Anterior cingulate cortex (tissue), 58 donors: ENCODE measurements at places on chromosomes 2 and 18.

DNA sequence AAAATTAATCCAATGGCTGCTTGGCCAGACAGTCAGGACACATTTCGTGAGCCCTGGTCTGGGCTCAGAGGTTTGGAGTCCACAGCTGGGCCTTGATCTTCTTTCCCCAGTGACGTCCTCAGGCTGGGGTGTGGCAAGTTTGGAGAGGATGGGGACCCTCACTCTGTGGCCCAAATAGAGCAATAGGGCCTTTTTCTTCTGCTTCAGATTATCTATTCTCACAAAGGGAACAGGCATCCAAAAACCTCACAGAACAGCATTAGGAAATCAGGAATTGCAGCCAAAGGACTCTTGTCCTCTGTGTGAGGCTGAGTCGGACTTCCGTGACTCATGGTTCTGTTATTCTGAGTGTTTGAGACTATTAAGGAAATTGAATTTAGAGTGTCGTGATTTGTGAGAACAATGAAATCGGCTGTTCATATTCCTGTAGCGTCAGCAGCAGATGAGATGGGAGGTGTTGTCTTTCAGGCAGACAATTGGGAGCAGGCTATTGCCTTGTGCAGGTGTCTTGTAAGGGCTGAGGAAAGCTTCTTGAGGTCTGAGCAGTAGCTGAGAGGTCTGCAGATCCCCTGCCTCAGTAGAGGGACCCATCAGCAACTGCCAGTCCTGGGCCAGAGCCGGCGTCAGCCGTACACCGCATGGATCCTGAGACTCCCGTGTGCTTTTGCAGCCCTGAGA lies 113.8 kb downstream of the SH3RF3 start:
- DNase-seq, result no peak

DNA sequence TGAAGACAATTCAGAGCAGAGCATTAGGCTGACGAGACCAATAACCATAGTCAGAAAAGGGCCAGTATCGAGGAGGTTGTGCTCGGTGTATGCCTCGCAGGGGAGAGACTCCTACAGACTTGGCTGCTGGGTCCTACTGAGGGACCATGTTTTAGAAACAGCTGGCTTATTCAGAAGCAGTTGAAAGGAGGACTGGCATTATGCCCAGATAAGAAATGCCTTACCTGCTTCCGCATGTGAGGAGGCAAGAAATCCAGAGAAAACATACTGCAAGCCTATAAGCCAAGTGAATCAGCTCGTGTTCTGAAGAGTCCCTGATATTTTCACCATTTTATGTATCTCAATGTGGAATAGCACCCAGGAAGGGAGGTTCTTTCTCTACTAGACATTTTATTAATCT lies 434.7 kb downstream of the GRB14 start:
- DNase-seq, result no peak

- no peak for DNase-seq
These were observed 127.8 kb downstream of the ZNF521 start for GRCh38 chr18:25223899-25224886.

DNA sequence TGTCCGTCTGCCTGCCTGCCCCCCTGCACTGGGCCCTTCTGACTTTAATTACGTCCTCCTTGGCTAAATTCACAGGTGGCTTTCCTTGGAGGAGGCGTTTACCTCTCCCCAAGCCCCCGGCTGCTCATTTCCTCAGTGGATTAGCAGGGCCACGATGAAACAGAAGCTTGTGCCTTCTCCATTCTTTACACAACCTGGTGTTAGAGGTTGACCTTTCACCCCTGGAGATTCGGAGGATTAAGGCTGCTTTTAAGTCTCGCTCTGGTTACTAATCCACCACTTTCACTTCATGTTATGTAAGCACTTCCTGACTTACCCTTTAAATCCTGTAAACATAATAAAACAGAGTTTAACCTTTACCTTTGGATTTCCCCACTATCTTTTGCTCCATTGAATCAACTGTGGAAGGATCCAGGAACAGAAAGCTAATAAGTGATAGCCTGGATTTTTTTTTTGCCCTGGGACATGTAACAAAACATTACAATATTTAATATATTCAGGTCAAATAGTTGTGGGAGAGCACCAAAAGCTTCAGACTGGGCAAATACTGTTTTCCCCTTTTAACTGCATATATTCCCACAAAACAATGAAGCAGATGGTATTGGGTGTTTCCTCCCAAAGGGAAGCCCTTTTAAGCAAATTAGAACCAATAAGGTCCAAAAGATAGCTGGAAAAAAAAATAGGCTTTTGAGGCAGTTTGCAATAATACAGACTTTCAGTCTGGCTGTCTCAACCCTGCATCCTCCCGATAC lies 370.2 kb downstream of the EN1 start:
- no peak for DNase-seq

DNA sequence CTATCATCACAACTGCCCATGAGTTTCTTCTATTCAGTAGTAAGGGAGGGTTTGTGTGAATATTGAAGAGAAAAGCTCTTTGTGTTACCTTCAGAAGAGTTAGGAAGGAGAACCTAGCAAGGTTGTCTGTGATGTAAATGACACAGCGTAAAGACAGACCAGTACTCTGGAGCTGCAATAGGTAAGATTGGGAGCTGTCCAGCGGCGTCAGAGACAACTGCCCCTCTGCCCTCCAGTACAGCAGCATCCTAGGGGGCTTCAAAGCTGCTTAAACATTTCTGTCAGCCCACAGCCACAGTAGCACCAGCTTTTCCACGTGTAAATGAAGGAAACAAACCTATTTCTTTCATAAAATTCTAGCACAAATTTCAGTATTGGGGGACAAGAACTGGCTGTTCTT lies 34.5 kb downstream of the NYAP2 start:
- no peak for DNase-seq

DNA sequence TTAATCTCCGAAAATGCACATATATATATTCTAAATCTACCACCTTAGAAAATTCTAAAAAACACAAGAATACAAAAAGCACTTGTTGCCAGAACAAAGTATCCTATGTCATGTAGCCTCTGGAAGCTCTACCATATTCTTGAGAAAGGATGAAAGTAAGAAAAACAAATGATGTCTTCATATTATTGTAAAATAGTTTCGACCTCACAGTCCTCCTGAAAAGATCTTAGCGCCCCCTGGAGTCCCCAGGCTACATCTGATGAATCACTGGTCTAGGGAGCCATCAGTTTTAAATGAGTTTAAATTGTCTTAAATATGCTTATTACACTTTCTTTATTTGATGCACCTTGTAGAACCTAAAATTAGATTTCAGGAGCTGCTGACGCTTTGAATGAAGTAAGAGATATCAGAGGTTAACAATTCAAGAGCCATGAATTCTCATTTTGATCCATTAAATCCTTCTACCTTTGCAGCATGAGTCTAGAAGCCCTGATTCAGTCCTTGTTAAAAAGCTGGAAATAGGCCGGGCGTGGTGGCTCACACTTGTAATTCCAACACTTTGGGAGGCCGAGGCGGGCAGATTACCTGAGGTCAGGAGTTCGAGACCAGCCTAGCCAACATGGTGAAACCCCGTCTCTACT lies 138.8 kb downstream of the MCFD2 start:
- no peak for DNase-seq

DNA sequence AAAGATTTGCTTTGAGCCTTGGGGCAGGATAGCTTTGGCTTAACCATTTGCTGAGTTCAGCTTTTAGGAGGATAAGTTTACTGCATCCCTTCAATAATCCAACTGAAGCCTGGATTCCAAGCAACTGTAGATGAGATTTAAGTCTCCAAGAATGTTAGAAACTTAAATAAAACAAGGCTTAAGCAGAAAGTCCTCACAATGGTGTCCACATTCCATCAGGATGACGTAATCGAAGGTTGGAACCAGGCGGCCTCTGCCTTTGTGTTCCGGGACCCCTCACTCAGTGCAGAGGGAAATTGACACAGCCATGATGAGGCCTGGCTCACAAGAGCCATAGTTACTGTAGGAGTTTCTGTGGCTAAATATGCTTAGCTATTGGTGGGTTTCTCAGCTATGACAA lies 260.4 kb downstream of the LPIN1 start:
- no peak for DNase-seq

DNA sequence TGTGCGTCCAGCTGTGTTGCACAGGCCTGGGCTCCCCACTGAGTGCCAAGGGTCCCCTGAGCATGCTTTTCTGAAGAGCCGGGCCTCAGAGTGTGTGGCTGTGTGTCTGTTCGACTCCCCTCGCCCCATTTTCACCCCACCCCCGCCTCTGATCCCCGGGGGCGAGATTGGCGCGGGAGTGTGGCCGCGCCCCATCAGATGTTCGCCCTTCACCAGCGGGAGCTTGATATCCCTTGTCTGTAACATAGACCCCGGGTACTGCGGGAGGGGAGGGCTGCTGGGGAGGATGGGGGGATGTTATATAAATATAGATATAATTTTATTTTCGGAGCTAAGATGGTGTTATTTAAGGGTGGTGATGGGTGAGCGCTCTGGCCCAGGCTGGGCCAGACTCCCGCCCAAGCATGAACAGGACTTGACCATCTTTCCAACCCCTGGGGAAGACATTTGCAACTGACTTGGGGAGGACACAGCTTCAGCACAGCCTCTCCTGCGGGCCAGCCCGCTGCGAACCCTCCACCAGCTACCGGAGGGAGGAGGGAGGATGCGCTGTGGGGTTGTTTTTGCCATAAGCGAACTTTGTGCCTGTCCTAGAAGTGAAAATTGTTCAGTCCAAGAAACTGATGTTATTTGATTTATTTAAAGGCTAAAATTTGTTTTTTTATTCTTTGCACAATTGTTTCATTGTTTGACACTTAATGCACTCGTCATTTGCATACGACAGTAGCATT lies 1.5 kb downstream of the RHOB start:
- DNase-seq, result no peak

- no peak for DNase-seq
These were observed 21.7 kb downstream of the HDAC4 start for GRCh38 chr2:239378918-239379640.

DNA sequence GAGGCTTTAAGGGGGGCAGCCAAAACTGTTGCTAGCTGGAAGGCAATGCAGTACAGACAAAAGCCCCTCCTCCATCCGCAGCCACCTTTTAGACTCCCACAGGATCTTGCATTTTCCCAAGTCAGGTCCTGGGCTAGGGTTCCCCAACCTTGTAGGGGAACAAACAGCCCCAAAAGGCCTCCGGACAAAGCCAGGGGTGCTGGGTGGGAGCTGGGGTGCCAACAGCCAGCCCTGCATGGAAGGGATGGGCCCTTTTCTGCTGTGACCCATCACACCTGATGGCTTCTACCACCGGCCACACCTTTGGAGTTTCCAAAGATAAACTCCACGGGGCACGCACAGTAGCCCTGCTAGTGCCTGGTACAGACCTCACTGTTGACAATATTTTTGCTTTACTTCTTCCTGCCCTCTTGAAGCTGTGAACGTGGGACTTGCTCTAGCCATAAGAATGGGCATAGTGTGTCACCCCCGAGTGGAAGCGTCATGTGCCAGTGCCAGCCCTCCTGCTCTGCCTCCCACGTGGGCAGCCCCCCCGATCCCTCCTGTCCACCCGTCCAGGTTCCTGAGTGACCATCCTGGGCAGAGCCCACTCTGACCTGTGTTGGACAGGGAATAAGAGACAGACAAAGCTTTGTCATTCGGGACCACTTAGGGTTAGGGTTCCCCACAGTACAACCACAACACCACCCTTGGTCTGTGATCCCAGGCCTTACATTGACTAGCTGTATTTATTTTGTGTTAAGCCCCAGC lies 18.8 kb downstream of the TUBB6 start:
- DNase-seq, result no peak

DNA sequence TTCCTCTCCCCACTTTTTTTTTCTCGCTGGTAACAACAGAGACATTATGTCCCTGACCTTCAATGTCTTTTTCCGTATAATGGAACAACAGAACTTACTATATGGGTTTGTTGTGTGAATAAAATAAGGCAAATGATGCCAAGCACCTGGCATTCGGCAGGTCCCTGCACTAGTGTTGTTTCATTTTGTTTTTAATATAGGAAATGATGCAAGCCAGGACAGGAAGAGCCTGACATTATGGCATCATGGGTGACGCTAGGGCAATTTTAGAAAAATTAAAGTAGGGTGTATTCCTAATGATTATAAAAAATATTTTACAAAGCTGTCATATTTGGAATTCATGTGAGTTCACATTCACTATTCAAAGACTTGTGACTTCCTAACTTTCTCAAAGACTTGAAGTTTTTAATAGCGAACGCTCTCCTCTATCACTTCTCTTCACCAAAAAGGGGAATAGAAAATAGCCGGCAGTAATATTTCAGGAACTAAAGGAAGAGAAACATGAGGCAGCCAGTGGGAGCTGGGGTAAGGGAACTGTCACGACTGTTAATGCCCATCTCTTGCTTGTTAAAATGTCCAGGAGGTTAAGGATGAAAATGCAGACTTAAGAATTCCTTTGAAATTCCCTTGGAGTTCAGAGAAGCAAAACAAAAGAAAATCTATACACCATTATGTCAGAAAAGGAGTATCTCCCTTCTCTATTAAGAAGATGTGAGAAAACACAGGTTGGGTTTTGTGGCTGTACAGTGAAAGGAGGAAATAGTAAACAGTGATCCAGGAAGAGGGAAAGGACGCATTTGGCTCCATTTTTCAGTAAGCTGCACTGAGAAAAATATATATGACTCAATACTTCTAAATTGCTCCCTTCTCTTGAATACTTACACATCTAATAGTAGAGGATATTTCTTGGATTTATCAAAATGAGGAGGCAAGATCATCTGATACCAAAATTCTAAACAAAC lies 60.2 kb downstream of the DPP4 start:
- DNase-seq, result no peak

DNA sequence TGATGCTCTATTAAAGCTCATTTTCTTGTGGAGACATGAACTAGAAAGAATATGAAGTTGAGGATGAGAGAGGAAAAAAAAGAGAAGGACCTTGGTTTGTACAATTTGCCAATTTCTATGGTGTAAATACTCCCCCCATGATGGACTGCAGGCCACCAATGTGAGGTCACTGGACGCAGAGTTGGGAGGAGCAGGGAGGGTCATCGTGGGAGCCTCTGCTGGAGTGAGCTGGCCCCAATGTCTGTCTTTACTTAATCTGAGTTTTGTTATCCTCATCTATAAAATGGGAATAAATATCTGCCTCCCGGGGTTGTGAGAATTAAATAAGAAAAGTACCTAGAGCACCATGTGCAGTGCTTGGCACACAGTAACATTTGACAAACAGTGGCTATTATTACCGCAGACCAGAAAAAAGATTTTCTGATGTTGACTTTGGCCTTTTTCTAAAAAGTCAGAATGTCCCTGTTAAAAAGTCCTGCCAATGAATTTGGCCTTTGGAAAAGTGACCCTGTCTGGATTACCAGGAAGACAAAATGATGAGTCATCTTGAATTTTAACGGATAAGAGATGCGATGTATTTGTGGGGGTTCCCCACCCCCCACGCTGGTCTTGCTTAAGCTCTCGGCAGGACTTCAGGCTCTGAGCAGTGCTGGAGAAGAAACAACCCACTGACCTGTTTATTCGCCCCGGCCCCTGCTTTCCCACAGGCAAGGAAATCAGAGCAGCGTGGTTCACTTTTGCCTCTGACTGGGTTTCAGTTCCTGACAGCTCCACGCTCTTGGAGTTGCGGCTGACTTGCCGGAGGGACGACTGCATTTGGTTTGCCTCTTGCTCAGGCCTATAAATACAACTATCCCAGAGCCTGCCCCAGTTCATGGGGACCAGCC lies 50.3 kb upstream of the FOSL2 start:
- no peak for DNase-seq

DNA sequence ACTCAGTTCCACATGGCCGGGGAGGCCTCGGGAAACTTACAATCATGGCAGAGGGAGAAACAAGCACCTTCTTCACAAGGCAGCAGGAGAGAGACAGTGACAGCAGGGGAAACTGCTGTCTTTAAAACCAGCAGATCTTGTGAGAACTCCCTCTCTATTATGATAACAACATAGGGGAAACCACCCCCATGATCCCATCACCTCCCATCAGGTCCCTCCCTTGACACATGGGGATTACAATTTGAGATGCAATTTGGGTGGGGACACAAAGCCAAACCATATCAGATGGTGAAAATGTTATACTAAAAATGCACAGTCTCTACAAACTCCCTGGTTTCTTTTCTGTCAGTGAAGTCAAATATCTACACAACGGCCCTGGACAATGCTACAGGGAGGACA lies 9.2 kb downstream of the TMEM18 start:
- DNase-seq, result no peak
